Aorta (tissue), 5 donors: ENCODE measurements at places on chromosomes 11 and 22. TPM values are rescaled to one million over a fixed set of nuclear protein-coding genes. Genes with fewer than 3 reads are reported as not detected.

SLC25A1 gene
- polyA plus RNA-seq = 36.7 TPM

SCGB1A1 gene
- 5.0 TPM for polyA plus RNA-seq

DNA sequence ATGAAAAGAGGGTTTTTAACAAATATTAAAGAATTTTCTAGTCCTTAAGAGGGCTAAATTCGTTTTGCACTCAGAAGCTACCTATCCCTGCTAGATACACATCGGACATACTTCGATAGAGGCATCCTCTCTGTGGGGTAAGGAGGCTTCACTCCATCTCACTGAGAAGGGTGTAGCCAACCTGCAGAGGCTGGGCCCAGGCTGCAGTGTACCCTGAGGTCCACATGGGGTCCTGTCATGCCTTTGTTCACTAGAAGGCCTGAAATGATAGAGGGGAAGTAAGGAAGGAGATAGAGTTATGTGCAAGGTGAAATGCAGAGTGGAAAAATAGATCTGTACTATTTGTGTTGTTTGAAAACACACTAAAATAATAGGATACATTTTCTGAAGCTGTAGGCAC is 45.6 kb downstream of the IGSF9B start:
- H3K4me3 ChIP-seq = no peak overlapping the region
- no peaks in the 10 kb centered on the region for H3K27me3 ChIP-seq
- no peaks in the 10 kb centered on the region for H3K4me1 ChIP-seq
- no peak overlapping the region for H3K27ac ChIP-seq
- peak; percentile 43 for DNase-seq
- peaks cover 5% of the 10 kb centered on the region for H3K36me3 ChIP-seq

DNA sequence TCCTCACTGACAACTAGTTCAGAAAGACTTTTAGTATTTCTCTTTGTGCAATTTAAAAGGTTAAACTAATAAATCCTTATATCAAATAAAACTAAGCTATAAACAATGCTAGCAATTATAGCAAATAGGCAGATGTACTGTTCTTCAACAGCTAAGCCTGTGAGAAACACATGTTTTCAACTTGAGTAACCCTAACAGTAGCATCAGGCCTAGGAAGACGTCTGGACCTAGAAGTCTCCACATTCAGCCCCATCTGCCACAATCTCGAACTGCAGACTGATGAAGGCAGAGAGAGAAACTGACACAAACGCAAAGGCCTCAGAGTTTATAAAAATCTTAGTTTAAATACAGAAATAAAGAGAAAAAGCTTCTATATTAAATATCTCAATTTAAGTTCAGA is 2.5 kb downstream of the ST13 start:
- no peaks in the 10 kb centered on the region for H3K36me3 ChIP-seq
- H3K27me3 ChIP-seq = no peaks in the 10 kb centered on the region
- no peaks in the 10 kb centered on the region for H3K4me1 ChIP-seq
- no peak overlapping the region for H3K27ac ChIP-seq
- DNase-seq = no peak

DNA sequence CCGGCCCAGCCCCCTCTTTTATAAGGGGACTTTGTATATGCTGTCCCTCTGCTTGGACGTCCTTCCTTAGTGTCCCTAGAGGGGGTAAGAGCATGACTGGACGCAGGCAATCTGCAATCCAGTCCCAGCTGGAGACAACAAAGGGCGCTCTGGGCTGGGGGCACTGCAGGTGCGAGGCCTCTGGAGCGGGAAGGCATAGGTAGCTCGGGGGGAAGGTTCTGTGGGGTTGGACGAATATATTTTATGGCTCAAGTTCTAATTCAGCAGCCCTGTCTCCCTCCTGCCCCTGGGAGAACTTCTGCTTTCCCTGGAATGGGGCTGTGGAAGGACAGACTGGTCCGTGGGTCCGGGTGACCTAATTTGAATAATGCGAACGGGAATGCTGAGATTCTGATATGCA is 40.0 kb downstream of the KCNJ4 start:
- no peak for DNase-seq
- no peaks in the 10 kb centered on the region for H3K4me1 ChIP-seq
- H3K27me3 ChIP-seq = no peaks in the 10 kb centered on the region
- no peak overlapping the region for H3K27ac ChIP-seq
- H3K4me3 ChIP-seq = no peak overlapping the region

GRCh38 chr11:115257270-115257669 is 246.9 kb downstream of the CADM1 start:
- H3K36me3 ChIP-seq = no peaks in the 10 kb centered on the region
- no peak overlapping the region for H3K4me3 ChIP-seq
- DNase-seq = no peak
- no peak overlapping the region for H3K27ac ChIP-seq
- H3K4me1 ChIP-seq = no peaks in the 10 kb centered on the region
- no peaks in the 10 kb centered on the region for H3K27me3 ChIP-seq
